NK-92 treated with Interleukin-12 subunit alpha and Interleukin-12 subunit beta, amount 100 ng/mL, for 24 hours (cell line): ENCODE measurements at places on chromosomes 1 and 21.

DNA sequence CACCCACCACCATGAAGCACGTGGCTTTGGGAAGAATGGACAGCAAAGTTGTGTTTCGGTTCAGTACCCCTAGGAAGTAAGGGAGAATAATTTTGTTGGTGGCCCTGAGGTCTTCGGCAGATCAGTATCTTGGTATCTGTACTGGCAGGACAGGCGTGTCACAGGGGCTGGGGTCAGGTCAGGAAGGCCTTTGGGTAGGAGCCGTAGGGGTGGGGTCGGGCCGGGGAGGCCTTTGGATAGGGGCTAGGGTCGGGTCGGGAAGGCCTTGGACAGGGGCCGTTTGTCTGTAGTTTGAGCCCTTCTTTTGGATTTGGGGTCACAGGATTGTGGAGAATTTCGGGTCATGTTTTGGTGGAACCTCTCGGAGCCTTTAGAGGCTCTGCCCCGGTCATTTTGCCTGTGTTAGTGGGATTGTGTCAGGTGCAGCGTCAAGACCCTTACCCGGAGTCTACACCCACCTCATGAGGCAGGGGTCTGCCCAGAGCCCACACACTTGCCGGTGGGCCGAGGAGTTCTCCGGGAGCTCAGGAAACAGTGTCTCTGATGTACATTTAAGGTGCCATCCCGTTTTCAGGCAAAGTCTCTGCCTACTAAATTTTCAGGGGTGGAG lies 75.3 kb upstream of the COL6A1 start:
- DNase-seq = no peak

DNA sequence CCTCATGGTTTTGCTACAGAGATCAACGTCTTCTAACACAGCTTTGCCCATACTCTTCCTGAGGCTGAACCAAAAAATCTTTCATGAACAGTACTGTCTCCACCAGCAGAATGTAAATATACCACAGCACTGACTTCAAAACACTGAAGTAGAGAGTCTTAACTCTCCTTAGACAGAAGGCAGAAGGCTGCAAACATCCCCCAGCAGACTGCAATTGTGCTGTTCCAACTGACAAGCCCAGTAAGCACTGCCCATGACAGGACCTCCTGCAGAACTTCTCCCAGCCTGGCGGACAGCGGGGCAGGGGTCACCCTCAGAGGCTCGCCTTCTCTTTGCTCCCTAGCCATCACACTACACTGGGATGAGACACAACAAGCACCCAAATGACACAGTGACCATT lies 218.7 kb downstream of the RERE start:
- no peak for DNase-seq

DNA sequence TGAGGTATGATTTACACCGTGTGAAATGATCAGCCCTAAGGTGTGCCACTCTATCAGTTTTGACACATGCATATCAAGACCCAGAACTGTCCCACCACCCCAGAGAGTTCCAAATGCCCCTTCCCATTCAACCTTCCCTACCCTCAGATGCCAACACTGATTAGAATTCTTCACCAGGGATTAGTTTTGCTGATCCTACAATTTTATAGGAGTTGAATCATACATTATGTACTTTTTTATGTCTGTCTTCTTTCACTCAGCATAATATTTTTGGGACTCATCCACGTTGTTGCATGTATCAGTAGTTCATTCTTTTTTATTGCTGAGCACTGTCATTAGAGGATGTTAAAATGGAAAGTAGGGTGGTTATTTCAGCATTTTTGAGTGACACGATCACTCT lies 178.3 kb downstream of the ZSCAN20 start:
- no peak for DNase-seq

GRCh38 chr1:169044971-169045370 lies 61.5 kb upstream of the ATP1B1 start:
- DNase-seq = no peak

DNA sequence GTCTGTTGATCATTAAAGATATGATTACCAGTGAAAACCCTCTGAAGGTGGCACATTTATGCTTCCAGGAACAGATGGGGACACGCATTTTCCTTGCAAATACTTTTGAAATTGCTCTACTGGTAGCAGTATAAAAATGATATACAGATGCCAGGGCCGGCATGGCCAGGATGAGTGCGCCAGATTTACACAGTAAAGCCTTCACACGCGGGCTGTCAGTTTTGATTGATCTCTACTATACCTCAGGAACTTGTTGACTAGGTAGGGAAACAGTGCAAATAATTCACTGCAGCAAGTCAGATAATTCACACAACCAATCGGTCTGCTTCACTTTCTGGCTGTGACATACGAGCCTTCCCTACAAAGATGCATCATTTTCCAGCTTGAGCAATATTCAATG lies 123.2 kb upstream of the BARHL2 start:
- no peak for DNase-seq
